Left renal cortex interstitium (tissue), 4 donors: ENCODE measurements at places on chromosomes 5 and 9. TPM values are rescaled to one million over a fixed set of nuclear protein-coding genes. Genes with fewer than 3 reads are reported as not detected.

CDC20B gene
- polyA plus RNA-seq = 0.95 TPM

- no peak for DNase-seq
These were observed 63.5 kb upstream of the PUM3 start for GRCh38 chr9:2907411-2907810.

STKLD1 gene
- 6.2 TPM for polyA plus RNA-seq

GRCh38 chr5:97489010-97489840, 306.2 kb upstream of the RIOK2 start:
- DNase-seq = no peak

GGTA1 gene
- 6.2 TPM for polyA plus RNA-seq

WNK2 gene
- polyA plus RNA-seq = 32.8 TPM

GRCh38 chr5:154221371-154221896, 30.9 kb downstream of the GALNT10 start:
- DNase-seq = no peak
